ENCODE measurements at places on chromosomes 1 and 21. TPM values are rescaled to one million over a fixed set of nuclear protein-coding genes. Genes with fewer than 3 reads are reported as not detected.

Gene SLC6A9
- total RNA-seq = 3.9 TPM

DNA sequence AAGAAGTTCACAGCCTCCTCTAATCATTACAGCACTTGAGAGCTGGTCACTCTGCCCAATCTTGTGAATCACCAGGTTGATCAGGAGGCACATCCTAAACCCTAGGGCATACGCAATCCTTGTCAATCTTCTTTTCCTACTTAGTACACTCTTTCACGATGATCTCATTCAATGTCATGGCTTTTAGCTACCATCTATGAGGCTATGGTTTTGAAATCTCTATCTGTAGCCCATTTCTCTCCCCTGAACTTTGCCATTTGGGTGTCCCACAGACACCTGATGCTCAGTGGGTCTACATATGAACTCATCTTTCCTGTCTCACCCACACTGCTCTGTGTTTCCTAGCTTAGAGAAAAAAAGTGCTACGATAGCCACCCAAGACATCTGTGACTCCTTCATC lies 1.9 kb upstream of the MED18 start:
- DNase-seq = no peak

- DNase-seq = no peak
Measured at GRCh38 chr21:31517664-31518414, 141.7 kb upstream of the SOD1 start.

- DNase-seq = no peak
Measured at GRCh38 chr1:152086760-152087159, 2.1 kb downstream of the TCHHL1 start.

Gene PSEN2
- total RNA-seq = 27.9 TPM

DNA sequence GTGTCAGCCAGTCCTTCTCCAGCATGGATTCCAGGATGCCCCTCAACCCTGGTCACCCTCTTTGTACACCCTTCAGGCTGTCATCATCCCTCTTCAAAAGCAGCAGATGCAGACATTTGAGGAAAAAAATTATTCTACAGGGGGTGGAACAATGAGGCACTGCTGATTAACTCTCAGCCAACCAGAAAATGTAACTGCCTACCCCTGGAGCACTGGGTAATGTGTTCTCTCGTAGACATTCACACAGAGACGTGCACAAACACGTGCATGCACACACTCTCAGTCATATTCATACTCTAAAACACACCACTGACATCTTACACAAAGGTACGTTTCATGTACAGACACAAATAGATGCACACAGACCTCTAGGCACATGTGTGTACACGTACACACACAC lies 175.4 kb downstream of the TRABD2B start:
- no peak for DNase-seq

Gene RGS4
- 2.0 TPM for total RNA-seq

DNA sequence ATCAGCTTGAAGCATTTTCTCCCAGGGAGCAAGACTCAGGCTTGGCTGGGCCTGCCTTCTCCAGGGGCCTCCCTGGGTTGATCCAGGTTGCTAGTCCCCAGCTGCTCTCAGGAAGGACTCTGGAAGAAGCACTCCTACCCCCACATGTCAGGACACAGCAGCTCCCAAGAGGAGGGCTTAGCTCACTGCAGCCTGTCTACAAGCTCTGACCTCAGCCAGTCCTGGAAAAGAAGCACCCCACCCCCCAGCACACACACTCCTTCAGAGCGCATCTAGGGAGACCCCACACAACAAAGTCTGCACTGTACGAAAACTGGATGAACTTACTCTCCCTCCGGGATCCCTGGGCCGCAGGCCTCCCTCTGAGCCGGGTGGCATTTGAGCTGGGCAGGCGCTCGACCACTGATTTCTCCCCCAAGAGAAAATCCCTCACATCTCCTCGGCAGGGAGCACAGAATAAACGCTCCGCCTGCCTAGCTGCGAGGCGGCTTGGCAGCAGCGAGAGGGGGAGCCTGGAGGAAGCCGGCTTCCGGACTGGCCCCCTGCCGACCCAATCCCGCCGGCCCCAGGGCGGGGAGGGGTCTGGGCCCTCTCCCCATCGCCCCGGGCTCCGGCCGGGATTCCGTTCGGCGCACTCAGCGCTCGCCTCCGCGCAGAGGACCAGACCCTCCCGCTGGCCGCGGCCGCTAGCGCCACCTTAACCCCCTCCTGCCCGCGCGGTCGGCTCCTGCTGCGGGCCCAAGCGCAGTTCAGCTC lies at the start of gene KCNA2:
Gene KCNA2, minus strand, starts transcription at position 458 of the 756 bp plus-strand sequence. CDS start 1,576 bp downstream, outside the sequence.
- no peak for DNase-seq

DNA sequence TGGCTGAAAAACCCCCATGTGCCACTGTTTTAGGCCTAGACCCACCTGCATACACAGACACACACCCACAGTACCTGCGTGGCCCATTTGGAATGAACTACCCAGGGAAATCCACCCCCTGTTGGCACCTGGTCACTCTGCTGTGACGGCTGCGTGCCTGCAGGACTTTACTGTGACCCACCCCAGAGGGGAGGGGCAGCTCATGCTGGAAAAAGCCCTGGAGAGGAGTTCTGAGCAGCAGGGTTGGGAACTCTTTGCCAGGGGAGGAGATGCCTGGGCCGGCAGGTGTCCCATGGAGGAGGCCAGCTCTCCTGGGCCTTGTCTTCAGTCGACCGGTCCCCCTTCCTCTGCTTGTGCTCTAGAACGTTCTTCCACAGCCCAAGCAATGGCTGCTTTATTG lies 87.3 kb upstream of the CSF3R start:
- no peak for DNase-seq

- no peak for DNase-seq
Measured at GRCh38 chr1:5975133-5975880, 16.9 kb downstream of the NPHP4 start.

GRCh38 chr1:2103266-2103900 lies 53.2 kb downstream of the PRKCZ start:
- no peak for DNase-seq

- DNase-seq = peak; percentile 30
Measured at GRCh38 chr1:202807451-202807925, 733 bp downstream of the KDM5B start.

Gene JAM2
- total RNA-seq = 16.1 TPM

- no peak for DNase-seq
Measured at GRCh38 chr1:211788626-211789025, 41.9 kb downstream of the LPGAT1 start.

- DNase-seq = no peak
Measured at GRCh38 chr1:41015897-41016470, 5.5 kb downstream of the SLFNL1 start.

- DNase-seq = no peak
Measured at GRCh38 chr1:51663105-51663504, 46.2 kb downstream of the OSBPL9 start.

DNA sequence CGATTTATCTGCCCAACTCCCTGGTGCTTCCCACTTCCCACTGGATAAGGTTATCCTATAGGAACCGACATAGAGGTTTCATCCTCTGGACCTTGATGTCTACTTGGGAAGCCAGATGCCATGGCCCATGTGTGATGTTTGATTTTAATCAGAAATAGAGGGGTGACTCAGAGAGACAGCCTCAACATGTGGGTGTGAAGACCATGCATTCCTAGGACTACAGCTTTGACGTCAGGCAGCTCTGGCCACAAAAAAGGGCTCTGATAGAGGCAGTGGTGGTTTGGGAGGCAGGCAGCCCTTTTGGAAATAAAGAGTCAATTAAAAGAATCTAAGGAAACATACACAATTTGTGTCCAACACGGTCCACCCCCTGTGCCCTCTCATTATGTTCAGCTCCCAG lies 5.2 kb upstream of the SH2D2A start:
- DNase-seq = no peak

DNA sequence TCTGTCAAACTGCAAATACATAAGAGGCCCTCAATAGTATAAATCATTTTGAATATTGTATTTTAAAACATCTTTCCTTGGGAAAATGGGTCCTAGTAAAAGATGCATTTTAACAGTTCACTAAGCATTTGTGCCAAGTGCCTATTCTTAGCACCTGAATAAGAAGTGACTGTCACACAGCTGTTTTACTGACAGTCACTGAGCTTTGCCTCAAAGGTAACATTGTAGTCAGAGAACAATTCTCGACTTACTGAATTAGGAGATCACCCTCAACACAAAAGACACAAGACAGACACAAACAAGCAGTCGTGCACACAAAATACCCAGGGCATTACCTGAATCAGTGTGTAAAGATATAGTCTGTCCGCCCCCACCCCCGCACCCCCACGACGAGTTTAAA lies 408 bp downstream of the ESRRG start:
- no peak for DNase-seq

Gene PLA2G2D
- total RNA-seq = not detected

GRCh38 chr1:12376236-12377045 lies 146.6 kb downstream of the VPS13D start:
- no peak for DNase-seq

DNA sequence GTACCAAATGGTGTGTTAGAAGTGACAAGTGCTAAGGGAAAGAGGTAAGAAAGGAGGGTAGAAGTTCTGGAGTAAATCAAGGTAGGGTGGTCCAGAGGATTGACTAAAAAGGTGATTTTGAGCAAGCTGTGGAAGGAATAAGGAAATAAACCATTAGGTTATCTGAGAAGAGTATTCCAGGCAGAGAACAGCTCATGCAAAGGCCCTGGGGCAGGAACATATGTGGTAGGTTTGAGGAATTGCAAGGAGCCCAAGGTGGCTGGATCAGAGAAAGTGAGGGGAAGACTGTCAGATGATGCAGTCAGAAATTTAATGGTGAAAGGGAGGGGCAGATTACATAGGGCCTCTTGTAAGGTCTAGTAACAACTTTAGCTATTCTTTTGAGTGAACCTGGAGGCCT lies 302.6 kb downstream of the PBX1 start:
- no peak for DNase-seq

DNA sequence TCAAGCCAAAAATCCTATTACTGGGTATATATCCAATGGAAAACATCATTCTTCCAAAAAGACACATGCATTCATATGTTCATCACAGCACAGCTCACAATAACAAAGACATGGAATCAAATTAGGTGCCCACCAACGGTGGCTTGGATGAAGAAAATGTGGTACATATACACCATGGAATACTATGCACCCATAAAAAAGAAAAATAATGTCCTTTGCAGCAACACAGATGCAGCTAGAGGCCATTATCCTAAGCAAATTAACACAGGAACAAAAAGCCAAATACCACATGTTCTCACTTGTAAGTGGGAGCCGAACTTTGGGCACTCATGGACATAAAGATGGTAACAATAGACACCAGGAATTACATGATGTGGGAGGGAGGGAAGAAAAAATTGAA lies 113.6 kb downstream of the MRPL39 start:
- DNase-seq = no peak

GRCh38 chr1:59641836-59642235 lies 172.9 kb upstream of the HOOK1 start:
- DNase-seq = no peak

DNA sequence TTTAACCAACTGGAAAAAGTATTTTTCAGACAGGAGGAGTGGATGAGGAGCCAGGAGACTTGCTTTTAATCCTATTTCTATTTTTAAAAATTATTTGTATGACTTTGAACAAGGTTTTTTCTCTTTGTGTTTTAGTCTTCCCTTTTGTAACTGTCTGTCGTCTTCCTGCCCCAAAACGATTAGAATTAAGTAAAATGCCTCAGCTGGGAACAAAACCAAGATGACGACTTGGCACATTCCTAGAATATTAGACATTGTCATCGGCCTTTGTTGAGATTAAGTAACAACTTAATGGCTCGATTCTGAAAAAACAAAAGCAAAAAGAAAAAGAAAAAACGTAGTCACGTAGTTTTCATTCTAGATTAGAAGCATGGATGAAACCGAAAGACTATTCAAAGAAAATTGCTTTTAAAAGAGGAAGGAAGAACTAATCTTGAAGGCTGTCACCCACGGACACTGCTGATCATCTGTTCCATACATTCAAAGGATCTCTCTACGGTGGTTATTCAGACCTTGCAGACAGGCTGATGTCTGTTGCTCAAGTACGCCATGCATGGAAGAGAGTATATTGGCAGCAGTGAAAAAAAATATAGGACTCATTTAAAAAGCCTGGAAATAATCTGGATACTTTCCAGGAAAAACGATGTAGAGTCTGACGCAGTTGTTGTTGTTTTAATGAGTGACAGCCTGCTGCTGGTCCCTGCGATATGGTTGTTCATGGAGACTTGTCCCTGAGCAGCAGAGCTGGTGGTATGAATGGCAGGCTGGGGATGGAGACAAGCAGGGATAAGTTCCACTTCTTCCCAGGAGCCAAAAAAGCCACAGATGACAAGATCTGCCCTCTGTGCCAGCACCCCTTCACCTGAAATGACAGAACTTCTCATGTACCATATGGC lies 16.8 kb downstream of the GNG4 start:
- no peak for DNase-seq

Gene PGBD5
- 0.98 TPM for total RNA-seq

DNA sequence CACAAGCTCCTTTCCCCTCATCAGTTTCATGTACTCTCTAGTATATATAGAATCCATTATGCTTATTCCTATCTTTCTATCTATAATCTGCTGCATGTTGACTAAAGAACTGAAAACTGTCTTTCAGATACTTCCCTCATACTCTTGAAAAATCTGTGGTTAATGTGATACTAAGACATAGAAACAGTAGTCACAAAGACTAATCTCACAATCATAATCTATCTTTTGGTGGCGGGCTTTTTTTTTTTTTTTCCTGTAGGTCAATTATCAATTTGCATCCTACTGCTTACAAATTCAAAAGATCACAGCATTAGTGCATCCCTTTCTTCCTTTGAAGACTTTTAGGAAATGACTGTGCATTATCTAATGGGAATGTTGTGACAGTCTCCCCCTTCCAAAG lies 4.7 kb downstream of the UBR4 start:
- no peak for DNase-seq

Gene KRTCAP2
- total RNA-seq = 131 TPM

- no peak for DNase-seq
Measured at GRCh38 chr1:234969011-234969441, 159.6 kb downstream of the TOMM20 start.

DNA sequence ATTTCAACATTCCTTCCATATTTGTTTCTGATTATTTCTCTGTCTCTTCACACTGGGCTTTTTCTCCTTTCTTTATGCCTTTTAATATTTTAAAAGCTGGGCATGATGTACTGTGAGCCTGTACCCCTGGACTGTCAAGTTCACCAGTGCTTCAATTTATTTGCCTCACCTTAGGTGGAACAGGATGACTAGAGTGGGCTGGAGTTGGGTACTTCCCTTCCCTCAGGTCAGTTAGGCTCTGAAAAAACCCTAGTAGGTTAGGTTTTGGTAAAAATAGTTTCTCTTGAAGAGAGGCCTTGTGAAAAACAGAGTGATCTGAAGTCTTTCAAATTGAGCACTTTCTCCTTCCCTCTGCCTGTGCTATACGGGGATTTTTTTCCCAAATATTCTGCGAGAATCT lies 163.0 kb upstream of the LYPLAL1 start:
- DNase-seq = no peak

All from breast epithelium (tissue), 4 donors.